ENCODE measurements at places on chromosomes 6 and 20. TPM values are rescaled to one million over a fixed set of nuclear protein-coding genes. Genes with fewer than 3 reads are reported as not detected.

The RAET1L gene
- not detected for total RNA-seq

The ADGRF5 gene
- not detected for total RNA-seq

The TBPL1 gene
- 29.7 TPM for total RNA-seq

The ARG1 gene
- total RNA-seq: not detected

The EFCAB8 gene
- 0.97 TPM for total RNA-seq

The TREML2 gene
- total RNA-seq: not detected

The HLA-DQB1 gene
- not detected for total RNA-seq

The WFDC2 gene
- total RNA-seq: not detected

The UQCC2 gene
- total RNA-seq: 75.7 TPM

The PRDM1 gene
- 0.29 TPM for total RNA-seq

The FANCE gene
- 7.8 TPM for total RNA-seq

GRCh38 chr20:12984863-12985262 lies 23.9 kb upstream of the SPTLC3 start:
- DNase-seq: no peak

DNA sequence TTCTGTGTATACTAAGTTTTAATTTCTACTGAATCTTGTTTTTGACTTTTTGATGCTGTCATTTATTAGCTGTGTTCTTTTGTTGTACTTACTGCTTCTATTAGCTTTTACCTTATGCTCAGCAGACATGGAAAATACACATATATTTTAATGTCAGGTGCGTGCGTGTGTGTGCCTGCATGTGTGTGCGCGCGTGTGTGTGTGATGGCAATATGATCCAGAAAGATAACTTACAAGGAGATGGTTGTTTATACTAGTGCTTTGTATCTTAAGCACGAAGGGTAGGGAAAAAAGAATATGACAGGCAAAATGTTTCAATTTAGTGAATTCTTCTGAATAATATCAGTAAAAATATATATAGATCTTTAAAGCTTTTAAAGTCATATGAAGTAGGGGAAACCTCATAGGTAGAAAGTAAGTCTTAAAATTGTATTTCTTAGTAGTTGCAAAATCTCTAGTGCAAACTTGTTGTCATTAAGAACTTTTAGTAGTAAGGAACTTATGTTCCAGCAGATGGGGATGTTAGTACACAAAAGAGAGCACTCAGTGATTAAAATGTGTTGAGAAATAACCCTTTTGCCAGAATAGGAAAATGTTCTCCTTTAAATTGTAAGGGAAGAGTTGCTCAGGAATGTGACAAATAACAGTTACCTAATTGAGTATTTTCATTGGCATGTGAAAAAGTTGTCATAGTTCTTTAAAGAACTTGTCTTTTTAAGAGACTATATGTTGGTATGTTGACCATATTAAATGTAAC lies 13.2 kb downstream of the QKI start:
- DNase-seq: no peak

GRCh38 chr6:32462609-32463008 lies 22.9 kb downstream of the HLA-DRA start:
- no peak for DNase-seq

- no peak for DNase-seq
Observed at GRCh38 chr6:37673436-37673835, 24.2 kb downstream of the MDGA1 start.

- peak; percentile 36 for DNase-seq
Observed at GRCh38 chr6:118788702-118789101, 105.2 kb upstream of the ASF1A start.

DNA sequence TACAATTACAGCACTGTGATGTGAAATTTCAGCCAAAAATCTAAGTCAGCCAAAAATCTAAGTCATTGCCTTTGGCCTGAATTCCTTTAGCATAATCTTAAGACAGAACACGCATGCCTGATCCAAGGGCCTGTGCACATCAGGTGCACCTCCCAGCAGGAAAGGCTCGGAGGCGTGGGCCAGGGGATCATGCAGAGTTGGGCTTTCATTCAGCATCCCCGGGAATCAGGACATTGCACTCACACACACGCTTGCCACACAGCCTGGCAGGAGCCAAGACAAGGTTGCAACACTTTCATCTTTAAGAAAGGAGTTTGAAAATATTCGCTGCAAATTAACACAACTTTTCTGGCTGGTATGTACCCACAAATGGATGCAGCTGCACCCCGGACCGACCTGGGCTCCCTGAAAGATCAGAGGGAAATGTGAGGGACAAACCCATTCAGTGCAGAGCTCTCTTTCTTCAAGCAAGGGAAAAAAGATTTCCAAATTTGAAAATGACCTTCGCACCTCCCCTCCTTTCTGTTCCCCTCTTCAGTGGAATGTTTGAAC lies 48.8 kb downstream of the ERMARD start:
- peak; percentile 75 for DNase-seq

- no peak for DNase-seq
Observed at GRCh38 chr6:122372647-122373046, 26.8 kb upstream of the HSF2 start.

DNA sequence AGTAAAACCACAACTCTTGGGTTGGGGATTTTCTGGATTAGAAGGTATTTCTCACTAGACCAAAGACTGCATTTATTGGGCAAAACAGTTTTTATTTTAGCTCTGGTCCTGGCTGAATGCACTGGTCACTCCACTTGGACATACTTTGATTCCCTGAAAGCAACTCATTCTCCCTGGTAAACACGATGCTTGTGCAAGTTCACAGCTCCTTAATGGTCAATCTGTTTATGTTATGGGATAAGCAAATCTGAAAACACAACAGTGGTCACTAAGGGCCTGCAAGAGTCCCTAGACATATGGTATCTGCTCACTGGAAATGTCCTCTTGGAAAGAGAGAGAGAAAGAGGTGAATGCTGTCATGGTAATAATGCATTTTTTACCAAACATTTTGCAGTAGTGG lies 559.8 kb downstream of the CDH26 start:
- DNase-seq: no peak

DNA sequence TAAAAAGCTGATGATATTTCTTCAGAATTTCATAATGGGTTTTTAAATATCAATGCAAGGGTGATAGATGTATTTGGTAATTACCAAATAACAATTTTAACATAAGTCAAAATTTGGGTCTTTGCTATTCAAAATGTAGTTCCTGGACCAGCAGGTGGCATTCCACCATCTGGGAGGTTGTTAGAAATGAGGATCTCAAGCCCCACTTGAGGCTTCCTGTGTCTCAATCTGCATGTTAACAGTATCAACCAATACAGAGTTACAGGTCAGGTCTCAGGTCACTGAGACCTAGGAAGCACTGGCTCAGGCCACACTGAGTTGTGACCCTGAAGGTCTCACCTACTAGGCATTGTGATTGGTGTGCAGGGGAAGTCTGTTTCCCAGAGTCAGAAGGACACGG lies 57.2 kb upstream of the MTRF1L start:
- no peak for DNase-seq

DNA sequence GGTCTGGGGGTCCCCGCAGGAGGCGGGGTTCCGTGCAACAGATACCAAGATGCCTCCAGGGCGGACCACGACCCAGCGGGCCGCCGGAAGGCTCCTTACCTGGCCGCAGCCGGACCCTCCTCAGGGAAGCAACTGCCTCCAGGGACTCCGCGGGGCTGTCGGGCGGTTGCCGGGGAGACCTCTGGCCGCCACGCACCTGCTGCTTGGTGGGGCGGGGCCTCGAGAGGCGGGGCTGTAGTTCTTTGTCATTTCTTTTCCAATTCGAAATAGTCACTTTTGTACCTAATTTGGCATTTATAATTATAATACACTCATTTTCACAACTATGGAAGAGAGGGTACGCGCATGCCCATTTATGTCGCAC lies 647 bp downstream of the AK9 start:
- DNase-seq: no peak

DNA sequence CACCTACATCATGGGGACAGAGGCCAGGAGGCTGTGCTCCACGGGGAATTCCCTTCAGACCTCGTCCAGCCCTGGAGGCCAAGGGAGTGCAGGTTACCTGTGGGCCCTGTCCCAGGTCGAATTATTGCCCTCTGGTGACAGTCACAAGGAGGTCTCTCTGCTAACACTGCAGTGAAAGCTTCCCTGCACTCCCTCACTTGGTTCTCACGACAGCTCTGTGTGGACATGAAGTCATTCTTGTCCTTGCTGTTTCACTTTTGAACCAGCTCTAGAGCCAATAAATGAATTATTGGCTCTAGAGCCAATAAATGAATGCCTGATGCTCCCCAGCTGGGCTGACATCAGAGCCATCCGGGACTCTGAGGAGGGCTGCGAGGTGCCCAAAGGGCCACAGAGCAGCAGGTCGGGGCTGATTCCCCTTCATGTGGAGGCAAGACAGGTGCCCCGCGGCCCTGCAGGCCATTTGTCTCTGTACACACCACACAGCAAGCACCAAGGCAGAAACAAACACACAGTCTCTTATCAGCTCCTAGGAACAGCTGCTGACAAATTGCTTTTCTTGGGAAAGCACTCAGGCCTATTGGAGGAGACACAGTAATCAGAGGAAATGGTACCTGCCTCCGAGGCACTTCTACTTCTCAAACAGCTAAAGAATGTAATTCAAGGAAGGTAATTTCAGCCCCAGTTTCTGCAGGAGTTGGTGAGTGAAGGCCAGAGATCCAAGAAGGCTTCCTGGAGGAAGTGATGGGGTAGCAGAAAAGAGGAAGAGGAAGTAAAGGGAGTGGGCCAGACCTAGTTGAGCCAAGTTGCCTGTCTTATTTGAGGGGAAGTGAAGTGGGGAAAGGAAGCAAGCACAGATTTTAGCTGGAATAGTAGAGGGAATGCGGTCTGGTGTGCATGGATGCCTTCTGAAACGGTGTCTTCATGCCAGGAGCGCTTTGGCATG lies 27.5 kb upstream of the TBXT start:
- DNase-seq: no peak

GRCh38 chr6:133115946-133116345 lies 125.2 kb upstream of the EYA4 start:
- DNase-seq: no peak

GRCh38 chr6:42255050-42255449 lies 37.4 kb upstream of the MRPS10 start:
- DNase-seq: no peak

- DNase-seq: no peak
Observed at GRCh38 chr6:129713806-129714333, 3.9 kb upstream of the ARHGAP18 start.

DNA sequence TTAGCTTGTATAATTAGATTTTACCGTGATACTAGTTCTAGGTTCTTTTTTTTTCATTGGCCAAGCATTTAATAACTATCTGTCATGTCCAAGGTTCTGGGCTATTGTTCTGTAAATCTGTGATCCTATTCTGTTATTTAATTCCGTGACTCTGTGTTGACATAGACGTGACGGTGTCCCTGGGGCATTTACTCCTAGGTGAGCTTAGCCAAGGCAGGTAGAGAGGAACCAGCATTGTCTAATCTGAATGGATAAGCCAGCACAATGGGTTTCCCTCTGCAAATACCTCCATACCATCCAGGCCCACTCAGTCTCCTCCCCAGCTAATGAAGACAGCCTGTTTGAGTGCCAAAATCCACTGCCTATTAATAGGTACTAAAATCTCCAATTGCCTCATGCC lies 8.9 kb upstream of the CDSN start:
- DNase-seq: no peak

DNA sequence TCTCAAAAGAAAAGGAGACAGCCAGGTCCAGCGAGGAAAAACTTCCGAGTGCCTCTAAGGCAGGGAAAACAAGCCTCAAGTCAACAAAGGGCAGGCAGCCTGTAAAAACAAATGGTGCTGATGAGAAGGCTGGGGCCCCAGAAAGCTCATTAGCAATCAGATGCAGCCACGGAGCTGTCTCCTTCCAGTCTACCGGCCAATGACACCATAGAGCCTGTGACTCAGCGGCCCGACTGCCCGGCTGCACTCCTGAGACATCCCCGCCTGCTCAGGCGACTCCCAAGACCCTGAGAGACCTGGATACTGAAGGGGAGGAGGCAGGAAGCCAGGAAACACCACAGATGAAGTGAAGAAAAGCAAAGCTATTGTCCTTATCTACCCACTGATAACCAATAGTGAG lies 120.1 kb upstream of the HDDC2 start:
- DNase-seq: no peak

GRCh38 chr6:42010185-42010891 lies 40.0 kb upstream of the TAF8 start:
- DNase-seq: no peak

DNA sequence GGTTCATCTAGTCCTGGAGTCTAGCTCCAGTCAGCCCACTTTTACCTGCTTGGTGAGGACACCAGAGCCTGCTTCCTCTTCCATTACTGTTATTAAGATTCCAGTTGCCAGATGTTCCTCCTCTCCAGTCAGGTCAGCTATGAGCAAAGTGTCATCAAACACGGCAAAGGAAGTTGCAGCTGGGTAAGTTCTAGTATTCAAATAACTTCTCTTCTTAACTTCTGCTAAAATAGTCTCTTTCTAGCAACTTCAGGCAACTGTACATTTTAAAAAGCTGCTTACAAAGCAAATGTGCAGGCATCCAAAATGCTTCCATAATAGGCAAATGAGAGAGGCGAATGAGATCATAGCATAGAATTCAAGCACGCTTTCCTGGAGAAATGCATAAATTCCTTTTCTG lies 18.4 kb upstream of the MRPS18A start:
- DNase-seq: no peak

DNA sequence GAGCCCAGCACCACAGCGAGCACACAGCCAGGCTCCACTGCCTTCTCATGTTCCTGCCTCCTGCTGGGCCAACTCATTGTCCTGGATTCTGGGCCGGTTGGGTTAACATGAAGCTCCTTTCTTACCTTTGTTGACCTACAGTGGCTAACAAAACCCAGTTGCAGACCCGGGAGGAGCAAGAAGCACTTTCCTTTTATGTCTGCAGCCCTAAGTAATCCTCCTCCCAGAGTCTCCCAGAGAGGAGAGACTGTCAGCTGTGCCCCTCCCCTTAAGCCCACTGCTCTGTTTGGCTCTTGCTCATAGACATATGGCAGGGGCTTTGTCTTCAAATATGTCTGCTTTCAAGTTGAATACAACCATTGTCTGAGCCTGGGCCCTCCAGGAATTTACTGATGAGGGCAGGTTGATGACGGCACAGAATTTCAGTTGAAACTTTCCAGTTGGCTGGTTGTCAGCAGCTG lies 55.2 kb downstream of the PSMB1 start:
- DNase-seq: no peak

DNA sequence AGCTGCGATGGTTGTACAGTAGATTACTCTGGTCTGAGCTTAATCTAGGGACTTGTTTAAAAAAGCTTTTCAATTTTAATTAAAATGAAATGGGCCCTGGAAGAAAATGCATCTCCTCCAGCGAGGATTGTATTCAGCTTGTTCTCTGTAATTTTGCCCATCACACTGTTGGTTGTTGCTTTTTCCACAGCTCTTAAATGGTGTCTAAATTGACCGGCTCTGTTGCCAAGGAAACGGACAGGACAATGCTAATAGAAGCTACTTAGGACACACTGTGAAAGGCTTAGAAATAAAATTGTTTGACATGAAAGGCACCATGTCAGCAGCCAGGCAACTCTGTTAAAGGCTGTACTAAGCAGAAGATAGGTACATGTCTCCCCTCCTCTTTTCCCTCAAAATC lies 116.7 kb upstream of the NRSN1 start:
- no peak for DNase-seq
